ENCODE measurements at places on chromosomes 1 and 21.

DNA sequence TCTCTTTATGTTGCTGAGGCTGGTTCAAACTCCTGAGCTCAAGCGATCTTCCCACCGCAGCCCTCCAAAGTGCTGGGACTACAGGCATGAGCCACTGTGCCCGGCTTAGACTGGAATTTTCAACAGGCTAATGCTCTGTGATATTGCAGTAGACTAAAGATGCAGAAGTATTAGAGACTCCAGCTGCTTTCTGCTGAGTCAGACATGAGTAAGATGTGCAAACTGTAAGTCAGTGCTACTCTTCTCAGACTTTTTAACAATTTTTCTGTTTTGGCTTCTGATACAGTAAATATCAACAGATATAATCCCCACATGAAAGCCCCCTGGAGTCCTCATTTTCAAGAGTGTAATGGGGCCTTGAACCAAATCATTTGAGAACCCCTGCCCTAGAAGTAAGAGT lies 29.3 kb upstream of the NLRP3 start:
- DNase-seq: no peak

- DNase-seq: no peak
These were observed 9.1 kb downstream of the NES start for GRCh38 chr1:156667968-156668709.

DNA sequence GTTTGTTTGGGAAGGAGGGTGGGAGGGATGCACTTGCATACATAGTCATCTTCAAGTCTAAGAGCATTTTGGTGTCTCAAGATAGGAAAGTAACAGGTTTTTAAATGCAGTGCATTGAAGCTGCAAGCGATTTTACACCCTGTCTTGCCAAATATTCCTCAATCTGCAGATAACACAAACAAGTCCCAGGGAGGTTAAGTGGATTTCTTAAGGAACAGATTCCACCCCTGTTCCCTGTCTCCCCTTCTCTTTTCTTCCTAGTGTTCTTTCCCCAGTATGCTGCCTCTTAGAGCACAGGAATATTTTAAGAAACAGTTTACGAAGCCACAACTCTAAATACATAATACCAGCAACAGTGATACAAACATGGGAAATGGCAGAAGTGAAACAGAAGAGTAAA lies 389.9 kb downstream of the PLPP3 start:
- no peak for DNase-seq

DNA sequence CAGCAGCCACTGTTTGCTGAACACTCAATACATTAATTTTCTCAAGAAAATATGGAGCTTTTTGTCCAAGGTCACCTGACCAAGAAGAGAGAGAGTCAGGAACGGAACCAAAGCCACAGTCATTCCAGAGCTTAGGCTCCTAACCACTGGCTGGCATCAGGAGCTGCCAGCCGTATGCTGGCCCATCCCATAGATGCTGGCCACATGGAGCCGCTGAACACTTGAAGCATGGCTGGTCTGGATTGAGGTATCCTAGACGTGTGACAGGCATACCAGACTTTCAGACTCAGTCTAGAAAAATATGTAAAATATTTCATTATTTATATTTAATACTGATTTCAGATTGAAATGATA lies 458.7 kb downstream of the MATN1 start:
- DNase-seq: no peak

- no peak for DNase-seq
These were observed 47.6 kb upstream of the LRP8 start for GRCh38 chr1:53375440-53375839.

- no peak for DNase-seq
These were observed 216.0 kb downstream of the SLC45A1 start for GRCh38 chr1:8533907-8534306.

DNA sequence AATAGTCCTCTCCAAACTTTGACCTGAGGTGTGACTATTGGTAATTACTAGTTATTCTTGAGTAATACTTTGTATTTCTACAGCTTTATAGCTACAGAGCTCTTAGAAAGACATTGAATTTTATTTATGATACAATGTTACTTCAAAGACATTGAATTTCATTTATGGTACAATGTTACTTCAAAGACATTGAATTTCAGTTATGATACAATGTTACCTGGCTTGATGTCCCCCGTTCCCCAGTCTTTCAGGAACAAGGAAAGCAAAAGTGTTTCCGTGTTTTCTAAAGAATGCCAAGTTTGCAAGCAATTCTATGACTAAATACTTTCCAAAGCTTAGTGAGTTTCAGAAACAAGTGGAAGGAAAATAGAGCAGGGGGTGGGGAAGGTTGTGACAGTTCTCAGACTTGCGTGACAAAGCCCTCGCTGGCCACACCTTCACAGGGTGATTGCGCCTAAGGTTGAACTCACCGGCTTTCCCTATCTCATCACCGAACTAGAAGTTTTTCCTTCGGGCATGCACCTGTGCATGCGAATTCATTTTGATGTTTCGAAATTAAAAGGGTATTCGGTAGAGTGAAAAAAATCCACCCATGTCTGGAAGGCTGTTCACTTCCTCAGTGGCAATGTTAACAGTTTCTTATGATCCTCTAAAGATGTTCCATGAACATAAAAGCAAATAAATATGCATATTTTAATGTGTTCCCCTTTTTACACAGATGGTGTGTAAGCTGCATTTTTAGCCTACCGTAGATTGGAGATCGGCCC lies 909 bp upstream of the PAXBP1 start:
- DNase-seq: peak; percentile 76

DNA sequence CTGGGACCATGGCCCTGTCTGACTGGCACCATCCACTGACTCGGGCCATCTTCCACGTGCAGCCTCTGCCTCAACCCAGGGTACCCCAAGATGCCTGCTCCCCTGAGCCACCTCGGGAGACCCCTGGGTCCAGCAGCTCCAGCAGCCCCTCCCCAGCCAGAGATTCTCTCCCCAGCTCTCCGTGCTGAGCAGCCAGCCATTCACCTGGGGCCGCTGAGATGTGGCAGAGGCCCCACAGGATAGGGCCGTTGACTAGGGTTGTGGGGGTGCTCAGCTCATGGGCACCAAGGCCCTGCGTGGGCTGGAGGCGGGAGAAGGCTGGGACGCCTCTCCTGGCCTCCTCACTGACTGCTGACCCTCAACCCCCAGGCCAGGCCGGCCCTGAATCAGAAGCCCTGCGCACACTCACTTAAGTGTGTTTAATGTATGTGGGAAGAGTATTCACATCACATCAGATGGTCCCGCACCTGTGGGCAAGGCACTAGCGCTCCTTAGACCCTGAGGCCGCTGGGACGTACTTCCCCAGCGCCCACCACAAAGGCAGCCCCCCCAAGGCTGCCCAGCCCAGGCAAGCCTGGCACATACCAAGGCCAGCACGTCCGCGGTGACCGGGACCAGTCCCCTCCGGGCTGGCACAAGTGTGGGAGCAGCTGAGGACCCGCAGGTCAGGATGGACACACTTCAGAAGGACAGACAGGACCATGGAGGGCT lies 27.8 kb downstream of the SLC19A1 start:
- DNase-seq: no peak
